ENCODE measurements at places on chromosomes 6 and 20.

DNA sequence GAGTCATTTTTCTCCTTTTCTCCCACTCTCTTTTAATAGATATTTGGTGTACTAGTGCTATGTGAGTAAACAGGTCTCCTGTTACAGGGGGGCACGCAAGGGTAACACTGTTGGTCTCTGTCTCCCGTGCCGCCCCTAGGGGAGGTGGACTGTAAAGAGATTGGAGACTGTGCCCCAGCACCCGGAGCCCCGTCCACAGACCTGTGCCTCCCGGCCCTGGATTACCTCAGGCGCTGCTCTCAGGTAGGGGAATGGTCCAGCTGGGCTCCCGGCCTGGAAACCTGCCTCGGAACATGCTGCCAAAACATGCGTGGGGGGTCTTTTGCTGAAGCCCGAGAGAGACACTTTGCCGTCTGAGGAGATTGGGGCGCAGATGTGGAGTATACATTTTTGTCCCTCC lies 66.4 kb upstream of the SMIM28 start:
- no peak for DNase-seq

GRCh38 chr6:62516291-62517141 lies 230.5 kb upstream of the KHDRBS2 start:
- no peak for DNase-seq

DNA sequence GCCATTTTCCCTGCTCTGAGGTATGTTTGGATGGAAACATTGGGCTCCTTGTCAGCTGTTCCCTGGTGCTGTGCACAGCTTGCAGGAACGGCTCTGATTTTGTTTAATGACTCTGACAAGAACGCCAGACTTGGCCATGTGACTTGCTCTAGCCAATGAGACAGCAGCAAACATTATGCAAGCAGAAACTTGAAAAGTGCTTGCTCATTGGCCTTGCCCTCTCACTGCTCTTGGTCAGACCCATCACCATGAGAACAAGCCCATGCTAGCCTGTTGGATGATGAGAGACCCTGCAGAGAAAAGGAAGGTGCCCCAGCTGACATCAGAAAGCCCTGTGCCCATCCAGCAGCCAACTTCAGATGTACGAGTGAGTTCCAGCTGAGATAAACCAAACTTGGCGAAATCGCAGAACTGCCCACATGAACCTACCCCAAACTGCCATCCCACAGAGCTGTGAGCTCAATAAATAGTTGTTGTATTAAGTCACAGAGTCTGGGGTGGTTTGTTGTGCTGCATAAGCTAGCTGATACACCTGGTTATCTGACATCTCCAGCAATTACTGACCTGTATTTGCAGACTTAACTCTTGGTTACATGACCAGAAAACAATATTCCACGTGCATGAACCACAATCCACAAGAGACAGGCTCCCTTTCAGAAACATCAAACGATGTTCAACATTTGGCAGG lies 96.9 kb downstream of the JPH2 start:
- DNase-seq: peak; percentile 60

- DNase-seq: no peak
Measured at GRCh38 chr6:31386977-31387376, 16.4 kb upstream of the MICA start.

- peak; percentile 14 for DNase-seq
Measured at GRCh38 chr6:168355716-168356522, 36.3 kb upstream of the DACT2 start.

DNA sequence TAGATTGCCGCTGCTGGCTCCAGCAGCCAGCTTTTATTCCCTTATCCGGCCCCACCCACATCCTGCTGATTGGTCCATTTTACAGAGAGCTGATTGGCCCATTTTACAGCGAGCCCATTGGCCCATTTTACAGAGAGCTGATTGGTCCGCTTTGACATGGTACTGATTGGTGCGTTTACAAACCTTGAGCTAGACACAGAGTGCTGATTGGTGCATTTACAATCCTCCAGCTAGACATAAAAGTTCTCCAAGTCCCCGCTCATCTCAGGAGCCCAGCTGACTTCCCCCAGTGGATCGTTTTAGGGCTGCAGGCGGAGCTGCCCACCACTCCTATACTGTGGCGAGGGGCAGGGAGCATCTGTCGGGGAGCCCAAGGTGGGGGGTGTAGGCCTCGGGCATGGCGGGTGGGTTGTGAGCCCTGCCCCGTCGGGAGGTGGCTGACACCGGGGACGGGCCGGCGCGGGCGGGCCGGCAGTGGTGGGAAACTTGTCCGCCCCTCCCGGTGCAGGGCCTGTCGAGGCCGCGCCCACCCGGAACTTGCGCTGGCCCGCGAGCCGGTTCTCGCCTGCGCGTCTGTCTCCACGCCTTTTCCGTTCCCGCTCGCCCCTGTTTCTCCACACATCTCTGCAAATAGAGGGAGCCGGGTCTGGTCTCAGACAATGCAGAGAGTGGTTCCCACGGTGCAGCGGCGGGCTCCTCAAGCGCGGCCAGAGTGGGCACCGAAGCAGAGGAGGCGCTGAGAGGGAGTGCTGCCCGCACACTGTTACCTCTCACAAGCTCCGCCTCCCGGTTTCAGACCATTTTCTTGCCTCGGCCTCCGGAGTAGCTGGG lies 86.1 kb upstream of the STMND1 start:
- DNase-seq: peak; percentile 49

DNA sequence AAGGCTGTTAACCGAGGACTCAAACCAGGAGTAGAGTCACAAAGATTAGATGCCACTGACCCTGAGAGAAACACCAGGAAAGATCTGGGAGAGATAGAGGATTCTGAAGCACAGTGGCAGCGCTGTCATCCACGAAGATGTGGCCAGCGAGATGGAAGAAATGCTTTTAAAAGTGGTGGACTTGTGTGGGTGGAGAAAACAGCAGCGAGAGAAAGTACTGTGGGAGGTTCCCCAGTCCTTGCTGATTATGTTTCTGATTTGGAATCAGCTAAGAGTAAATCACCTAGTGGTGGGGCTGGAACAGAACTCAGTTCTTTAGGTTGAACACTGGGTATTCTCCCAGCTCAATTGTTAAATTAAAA lies 435 bp upstream of the ZNF322 start:
- DNase-seq: no peak

DNA sequence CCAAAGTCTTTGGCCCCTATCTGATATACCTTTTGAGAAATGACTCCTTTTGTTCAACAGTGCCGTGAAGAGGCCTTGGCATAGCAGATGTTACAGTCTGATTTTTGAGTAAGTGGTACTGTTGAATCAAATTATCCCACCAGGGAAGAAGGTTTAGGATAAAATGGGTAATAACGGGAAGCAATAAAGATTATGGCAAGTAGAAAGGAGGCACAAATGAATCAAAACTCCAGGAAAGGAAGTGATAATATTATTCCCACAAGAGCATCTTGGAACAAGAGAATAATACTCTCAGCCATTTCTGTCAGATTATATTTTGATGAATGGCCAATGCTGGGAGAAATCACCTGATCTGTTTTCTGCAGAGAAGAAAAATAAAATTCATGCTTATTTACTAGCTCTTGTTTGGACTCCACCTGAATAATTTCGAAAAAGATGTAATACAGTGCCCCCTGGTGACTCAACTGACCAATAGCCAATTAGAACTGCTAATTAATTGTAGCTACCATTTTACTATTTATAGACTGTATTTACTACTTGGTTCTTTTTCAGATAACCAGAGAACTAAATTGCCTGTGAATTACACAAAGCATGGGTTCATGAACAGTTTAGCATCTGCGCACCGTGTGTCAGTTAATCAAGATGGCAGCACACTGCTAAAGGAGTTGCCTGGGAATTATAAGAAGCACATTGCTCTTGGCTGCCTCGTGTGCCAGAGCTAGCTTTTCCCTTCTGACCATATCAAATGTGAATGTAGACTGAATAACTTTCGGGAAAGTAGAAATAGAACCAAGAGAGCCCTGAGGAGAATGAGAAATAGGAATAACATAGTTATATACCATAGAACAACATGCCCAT lies 78.5 kb upstream of the TRDN start:
- peak; percentile 56 for DNase-seq

- DNase-seq: no peak
Measured at GRCh38 chr6:139776041-139776440, 401.6 kb upstream of the CITED2 start.

GRCh38 chr6:68740828-68741500 lies 105.9 kb downstream of the ADGRB3 start:
- no peak for DNase-seq

- DNase-seq: peak; percentile 38
Measured at GRCh38 chr20:22684072-22684762, 99.8 kb upstream of the FOXA2 start.

DNA sequence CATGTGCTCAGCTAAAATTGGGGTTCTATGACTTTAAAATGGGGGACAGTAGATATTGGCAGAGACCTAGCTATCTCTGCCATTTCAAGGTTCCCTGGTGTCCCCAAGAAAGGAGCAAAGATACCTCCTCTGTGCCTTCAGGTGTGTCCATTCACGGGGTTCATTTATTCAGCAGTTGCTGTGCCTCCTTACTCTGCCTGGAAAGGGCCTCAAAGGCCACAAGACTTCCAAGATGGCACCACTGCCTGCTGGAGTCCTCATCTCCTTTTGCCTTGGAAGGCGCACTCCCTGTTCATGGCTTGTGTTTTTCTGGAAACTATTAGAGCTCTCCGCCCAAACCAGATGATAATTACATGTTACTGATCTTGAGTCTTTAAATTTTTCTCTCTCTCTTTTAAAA lies 3.9 kb upstream of the ZBP1 start:
- DNase-seq: no peak

- DNase-seq: no peak
Measured at GRCh38 chr6:38068854-38069590, 249.5 kb downstream of the ZFAND3 start.

DNA sequence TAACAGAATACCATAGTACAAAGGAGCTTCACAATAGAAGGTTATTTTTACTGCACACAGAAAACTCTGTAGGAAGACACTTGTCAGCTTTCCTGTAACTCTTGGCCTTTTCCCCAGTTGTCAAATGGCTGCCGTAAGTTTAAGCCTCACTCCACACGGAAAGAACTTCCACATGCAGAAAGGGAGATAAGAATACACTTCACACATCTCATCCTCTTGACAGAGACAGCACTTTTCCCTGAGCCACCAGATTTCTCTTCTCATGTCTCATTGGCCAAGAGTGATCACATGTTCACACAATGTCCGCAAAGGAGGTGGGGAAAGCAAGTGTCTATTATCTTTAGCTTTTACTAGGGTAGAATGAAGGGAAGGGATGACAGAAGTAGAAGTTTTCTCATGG lies 540.7 kb downstream of the HAO1 start:
- no peak for DNase-seq

DNA sequence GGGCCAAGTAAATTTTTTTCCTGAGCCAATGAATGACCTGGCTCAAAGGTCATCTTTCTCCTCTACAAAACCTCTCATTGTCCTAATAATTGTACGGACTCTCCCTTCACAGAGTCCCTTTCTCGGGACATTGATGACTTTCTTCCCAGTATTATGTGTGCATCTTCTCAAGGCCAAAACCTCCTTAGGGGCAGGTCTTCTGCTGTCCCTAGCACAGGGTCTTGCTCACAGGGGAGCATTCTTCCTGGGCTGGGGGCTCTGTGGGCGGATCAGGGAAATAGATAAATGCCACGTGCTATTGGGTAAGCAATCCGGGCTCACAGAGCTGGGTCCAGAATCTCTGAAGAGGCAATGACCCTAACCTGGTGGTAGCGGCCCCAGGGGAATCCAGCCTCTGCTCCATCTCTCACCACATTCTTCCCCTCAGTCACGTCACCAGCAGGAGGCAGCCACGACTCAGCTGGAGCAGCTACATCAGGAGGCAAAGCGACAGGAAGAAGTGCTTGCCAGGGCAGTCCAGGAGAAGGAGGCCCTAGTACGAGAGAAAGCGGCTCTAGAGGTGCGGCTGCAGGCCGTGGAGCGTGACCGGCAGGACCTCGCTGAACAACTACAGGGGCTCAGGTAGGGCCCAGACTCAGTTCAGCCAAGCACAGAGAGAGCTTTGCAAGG lies 23.5 kb downstream of the CEP250 start:
- peak; percentile 25 for DNase-seq

GRCh38 chr6:71246596-71246995 lies 42.0 kb upstream of the OGFRL1 start:
- DNase-seq: no peak

DNA sequence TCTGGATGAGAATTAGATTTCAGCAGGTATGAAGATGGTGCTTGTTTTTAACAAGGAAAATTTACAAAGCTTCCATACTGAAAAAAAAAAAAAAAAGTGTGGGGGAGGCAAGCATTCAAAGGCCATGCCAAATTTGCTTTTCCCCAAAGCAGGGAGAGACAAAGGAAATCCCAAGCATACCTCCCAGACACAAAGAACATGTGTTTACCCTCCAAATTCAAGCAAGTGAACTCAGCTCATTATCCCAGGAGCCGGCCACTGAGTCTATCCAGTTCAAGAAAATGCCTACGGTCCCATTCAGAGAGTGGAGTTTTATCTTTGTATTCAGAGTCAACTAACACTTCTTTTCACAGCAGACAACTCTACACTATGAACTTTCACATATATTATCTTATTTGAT lies 102.7 kb upstream of the ID4 start:
- no peak for DNase-seq

DNA sequence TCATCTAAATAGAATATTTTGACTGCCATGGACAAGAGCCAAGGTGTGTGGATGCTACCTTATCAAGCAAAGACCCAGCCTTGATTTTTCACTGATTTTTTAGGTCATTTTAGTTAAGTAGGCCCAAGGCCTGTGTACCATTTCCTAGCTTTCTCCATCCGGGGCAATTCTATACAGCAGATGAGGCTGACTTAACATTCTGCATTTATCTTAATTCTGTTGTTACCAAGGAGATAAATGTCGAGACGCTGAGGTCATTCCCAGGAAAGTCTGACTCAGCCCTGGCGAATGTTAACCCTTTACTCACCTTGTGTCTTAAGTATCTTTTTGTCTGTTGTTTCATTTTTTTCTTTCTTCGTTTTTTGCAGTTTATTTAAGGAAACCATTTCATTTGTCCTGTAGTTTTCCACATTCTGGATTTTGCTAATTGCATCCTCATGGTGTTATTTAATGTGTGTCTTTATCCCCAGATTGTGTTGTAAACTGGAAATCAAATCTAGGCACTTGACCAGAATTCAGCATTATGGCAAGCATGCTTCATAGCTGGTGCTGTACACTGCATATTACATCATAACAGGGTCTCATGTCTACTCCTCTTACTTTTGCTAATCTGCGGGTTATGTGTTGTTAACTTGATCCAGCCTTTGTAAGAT lies 277.0 kb downstream of the CDKAL1 start:
- peak; percentile 81 for DNase-seq

- no peak for DNase-seq
Measured at GRCh38 chr6:15176816-15177370, 69.0 kb upstream of the JARID2 start.

GRCh38 chr6:10136636-10137035 lies 278.2 kb downstream of the TFAP2A start:
- no peak for DNase-seq

- no peak for DNase-seq
Measured at GRCh38 chr6:34474754-34475153, 8.9 kb downstream of the PACSIN1 start.
